ENCODE measurements at places on chromosomes 7 and 10.

GRCh38 chr7:107712025-107712424, 31.9 kb upstream of the CBLL1 start:
- no peak for DNase-seq

DNA sequence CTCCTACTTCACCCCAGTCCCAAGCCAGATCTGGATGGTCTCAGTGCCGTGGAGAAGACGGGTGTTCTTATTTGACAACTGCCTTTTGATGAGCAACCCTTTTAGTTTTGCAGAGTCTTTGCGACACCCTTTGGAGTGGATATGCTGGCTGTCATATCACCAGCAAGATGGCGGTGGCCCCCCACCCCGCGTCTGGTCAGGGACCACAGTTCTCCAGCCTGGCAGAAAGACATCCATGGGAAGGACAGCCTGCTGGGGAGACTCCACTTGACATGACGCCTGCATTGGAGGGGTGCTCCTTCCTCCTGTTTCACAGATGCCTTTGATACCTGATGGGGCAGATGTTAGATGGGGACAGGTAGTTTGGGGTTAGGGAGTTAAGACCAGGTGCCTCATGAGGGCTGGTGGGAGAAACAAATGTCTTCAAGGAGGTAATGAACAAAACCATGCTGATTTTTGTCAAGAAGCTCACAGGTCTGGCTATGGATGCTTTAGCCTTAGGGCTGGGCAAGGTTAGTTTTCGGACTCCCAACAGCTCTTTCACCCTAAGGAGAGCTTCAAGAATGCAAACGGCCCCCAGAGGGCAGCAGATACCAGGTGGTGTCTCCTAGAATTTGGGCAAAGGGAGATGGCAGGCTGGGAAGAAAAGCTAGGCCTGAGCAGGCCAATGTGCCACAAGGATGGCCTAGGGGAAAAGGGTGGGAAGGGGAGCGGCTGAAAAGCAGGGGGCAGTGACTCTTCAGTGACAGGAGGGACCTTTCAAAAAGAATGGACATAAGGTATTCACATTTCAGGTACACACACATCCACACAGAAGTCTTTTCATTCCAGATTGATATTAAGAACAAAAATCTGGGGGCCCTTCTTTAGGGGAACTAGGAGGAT, 95.2 kb downstream of the CLEC2L start:
- peak; percentile 55 for DNase-seq

DNA sequence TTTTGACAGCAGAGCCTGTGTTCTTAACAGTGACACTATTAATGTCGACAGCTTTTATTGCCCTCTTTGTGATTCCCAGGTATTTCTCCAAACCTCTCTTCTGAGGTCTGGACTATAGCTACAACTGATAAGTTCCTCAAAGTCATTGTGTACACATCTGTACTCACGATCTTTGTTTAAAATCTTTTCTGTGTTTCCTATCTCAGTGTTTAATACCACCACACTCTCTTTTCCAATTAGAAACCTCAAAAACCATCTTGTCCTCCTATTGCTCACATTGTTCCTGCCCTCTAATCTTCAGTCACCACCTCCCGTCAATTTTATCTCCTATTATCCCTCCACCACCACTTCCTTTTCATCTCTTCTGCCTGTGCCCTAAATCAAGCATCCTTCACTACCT, 12.9 kb upstream of the WASL start:
- DNase-seq: no peak

GRCh38 chr7:152974577-152974976, 215.0 kb downstream of the ACTR3B start:
- no peak for DNase-seq

DNA sequence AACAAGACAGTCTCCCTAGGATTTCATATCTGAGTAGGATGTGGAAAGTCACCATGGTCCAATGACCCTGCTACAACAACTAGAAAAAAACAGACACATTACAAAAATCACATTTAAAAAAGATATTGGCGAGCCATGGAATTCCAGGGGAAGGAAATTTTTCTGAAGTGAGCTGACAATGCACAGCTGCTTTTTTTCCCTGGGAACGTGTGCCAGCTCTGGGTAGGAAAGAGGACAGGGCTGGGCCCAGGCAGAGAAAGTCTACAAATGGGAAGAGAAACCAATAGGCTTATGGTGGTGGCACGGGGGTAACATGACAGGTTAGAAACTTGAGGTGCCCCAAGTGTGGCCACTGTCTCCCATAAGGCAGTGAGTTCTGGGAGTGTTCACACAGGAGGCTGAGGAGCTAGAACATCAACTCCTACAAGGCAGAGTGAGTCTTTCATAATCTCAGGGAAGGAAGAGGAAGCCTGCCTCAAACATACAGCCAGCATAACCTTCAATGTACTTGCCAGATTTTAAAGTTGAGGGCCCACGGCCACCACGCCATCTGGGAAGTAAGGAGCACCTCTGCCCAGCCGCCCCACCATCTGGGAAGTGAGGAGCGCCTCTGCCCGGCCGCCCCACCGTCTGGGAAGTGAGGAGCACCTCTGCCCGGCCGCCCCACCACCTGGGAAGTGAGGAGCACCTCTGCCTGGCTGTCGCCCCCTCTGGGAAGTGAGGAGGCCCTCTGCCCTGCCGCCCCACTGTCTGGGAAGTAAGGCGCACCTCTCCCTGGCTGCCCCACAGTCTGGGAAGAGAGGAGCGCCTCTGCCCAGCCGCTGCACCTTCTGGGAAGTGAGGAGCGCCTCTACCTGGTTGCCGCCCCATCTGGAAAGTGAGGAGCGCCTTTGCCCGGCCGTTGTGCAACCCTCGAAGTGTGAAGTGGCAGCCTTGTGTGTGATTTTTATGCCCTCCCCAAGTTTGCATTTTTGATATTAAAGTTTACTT, 5.9 kb downstream of the FBXL13 start:
- DNase-seq: no peak

DNA sequence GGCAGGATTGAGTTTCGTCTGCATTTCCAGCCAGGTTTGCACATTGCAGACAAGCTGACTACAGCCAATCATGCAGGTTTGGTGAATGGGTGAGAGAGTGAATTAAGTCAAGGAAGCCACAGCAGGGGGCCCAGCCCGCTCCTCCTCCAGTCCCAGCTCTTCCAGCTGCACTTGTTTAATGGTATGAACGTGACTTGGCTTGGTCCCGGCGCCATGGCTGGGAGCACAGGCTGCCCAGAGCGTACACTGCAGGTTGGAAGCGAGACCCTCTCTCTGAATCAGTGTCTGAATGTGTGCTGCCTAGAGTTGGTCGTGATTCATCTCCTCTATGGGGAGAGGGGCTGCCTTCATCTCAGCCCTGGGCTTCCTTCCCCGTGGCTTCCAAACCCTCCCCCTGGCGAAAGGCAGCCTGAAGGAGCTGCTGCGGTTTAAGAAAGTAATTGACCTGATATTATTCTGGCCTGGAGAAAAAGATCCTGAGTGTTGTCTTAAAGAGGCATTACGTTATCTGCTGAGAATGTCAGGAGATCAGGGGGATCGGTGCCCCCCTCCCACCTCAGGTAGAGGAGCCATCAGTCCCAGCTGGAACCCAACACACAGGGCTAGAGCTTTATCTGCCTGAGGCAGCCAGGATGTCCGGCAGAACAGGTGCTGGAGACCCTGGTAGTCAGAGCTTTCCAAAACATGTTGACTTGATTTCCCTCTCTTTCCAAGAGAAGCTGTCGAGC, 132.1 kb downstream of the COL26A1 start:
- DNase-seq: peak; percentile 69

GRCh38 chr7:46607176-46607575, 686.1 kb upstream of the IGFBP3 start:
- DNase-seq: no peak

- DNase-seq: no peak
Observed at GRCh38 chr7:92973293-92973731, 136.9 kb upstream of the CDK6 start.

- peak; percentile 15 for DNase-seq
Observed at GRCh38 chr7:152869041-152869676, 109.6 kb downstream of the ACTR3B start.

- no peak for DNase-seq
Observed at GRCh38 chr10:89162596-89162995, 44.5 kb downstream of the CH25H start.

- DNase-seq: no peak
Observed at GRCh38 chr10:78437998-78438906, 404.6 kb downstream of the RPS24 start.

GRCh38 chr10:122347170-122347841, 27.2 kb upstream of the PLEKHA1 start:
- no peak for DNase-seq

GRCh38 chr10:6847561-6847960, 267.5 kb upstream of the PRKCQ start:
- no peak for DNase-seq

- DNase-seq: no peak
Observed at GRCh38 chr7:123229426-123229825, 29.7 kb upstream of the SLC13A1 start.

DNA sequence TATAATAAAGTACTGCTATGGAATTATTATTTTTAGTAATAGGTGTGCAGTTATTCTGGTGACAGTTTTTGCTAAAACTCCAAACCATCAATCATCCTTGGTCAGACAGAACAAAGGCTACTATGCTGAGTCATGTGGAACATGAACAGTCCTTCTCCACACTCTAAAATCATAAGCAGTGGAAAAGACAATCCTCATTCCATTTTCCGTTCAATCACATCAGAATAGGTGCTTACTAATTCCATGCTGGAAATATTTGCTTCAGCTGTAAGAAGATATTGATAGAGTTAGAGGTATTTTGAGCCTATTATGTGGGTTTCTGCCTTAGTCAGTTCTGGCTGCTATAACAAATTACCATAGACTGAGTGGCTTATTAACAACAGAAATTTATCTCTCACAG, 82.9 kb downstream of the FAM13C start:
- no peak for DNase-seq

GRCh38 chr7:131786204-131786603, 229.8 kb upstream of the PODXL start:
- no peak for DNase-seq

DNA sequence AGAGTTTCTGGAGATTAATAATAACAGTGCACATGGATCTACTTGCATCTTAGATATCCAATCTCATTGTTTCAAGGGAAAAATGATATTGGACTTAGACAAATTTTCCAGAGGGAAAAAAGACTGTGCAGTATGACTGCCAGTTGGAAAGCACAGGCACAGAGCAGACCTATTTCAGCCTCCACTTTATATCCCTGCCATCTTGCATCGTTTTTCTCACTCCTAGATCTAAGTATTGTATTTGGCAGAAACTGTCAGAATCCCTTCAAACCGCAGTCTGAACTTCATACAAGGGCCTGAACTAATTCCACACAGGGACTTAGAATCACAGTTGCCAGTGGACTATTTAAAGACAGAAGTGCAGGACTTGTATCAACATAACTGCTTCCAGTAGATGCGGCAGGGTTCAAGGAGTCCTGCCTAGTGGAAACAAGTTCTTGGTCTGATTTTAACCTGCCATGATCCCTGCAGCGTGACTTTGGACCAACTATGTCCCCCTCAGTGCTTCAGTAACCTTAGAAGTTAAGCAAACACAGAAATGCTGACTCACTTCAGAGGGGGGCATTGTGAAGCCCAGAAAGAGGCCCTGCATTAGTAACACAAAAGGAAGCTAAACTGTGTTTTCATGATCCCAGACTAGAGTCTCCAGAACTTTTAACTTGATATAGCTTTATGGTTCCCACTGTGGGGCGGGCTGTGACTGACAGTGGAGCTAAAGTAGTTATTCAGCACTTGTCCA, 95.7 kb upstream of the PALS2 start:
- DNase-seq: no peak

DNA sequence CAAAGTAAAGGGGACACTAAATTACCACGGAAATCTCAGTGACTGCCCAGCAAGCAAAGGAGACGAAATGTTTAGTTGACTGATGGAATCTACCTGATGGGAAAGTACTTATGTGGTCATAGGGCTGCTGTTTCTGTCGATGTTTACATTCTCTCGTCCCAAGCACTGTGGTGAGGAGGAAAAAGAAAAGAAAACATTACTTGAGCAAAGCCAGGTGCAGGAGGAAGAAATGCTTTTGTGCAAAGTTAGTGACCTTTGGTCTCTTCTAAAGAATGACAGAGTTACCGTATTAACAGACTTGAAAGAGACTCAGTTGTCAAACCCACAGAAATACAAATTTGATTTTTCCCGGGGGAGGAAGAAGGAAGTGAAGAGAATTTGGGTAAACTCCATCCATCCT, 43.3 kb upstream of the FMC1 start:
- DNase-seq: no peak

DNA sequence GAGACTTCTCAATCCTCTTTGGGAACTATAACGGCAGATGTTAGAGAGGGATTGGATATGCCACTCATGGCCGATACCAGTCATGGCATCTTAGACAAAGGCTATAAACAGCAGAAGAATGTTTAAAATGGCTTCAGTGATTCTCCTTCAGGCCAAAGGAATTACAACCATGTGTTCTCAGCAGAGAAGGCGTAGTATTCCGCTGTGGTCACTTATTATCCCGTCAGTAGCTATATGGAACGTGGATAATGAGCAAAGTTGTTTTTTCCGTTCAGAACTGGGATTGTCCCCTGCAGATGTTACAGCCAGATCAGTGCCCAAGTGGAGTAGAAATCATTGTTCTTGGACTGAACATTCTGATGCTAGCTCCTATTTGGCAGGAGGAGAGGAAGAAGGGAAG, 43.1 kb downstream of the TEX36 start:
- no peak for DNase-seq

DNA sequence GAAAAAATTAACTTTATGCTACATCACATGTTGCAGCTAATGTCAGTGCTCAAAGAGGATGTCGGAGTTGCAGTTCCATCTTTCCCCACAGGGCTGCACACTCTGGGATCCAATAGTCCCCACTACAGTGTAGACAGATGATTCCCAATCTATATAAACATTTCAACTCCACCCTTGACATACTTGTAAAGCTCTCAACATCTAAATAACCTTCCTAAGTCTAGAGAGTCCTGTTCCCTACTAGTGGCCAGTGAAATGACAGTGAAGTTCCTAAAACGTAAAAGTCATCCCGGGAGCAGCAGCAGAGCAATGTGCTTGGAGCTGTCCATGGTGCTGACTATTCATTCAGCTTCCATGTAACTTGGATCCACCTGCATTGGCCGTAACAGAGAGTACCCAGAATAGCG, 145.1 kb downstream of the GRM8 start:
- DNase-seq: peak; percentile 54

DNA sequence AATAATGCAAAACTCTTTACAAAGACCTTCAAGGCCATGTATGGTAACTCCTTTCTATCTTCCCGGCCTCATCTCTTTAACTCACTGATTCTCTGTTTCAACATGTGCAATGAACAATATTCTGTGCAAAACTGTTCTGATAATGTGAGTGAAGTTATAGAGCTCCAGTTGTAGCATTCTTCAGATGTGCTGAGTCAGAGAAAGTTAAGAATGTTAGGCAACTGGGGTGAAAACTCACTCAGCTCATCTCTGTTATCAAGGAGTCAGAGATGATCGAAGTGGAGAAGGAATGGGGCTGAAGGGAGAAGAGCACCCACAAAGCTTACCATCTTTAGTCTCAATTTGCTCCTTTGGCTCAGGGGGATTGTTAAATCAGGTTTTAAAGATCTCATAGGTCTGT, 344.7 kb upstream of the NPSR1 start:
- DNase-seq: no peak
